SHP77 treated with DMSO at 0.1 percent for 48 hours (cell line): ENCODE measurements at places on chromosomes 4 and X.

DNA sequence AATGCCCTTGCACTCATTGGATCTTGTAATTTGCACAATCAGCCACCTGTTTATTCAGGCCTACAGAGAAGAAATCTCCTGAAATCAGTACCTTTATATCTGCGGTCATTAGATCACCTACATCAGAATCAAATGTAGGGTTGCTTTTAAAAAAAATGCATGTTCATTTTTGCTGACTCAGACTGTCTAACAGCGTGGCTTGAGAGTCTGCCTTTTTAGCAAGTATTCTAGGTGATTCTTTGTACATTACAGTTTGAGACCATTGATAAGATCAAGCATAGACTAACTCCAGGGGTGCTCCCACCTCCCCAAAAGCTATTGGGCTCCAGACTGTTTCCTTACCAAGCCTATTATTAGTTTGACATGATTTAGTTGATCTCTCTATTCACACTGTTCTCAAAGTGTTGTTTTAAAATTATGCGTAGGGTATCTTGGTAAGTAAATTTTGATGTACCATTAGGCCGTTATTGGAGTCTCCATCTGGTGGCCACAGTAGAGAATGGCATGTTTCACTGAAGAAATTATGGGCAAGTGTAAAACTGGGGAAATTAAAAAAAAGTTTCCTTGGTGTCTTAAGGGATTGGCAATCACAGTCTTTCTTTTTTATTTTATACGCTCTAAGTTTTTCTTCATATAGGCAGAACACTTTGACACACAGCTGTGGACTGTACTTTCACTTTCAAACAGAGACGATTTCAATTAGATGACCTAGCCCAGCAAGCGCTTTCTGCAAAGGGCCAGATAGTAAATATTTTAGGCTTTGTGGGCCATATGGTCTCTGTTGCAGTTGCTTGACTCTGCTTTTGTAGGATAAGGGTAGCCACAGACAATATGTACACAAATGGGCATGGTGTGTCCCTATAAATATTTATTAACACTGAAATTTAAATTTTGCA is 33.7 kb upstream of the MSL3 start:
- no peak for DNase-seq

- no peak for DNase-seq
Measured at GRCh38 chrX:111881715-111882114, 5.7 kb downstream of the TRPC5OS start.

- DNase-seq = no peak
Measured at GRCh38 chrX:70878902-70879301, 29.6 kb downstream of the TEX11 start.

GRCh38 chr4:127523369-127523768 is 109.4 kb upstream of the INTU start:
- no peak for DNase-seq

DNA sequence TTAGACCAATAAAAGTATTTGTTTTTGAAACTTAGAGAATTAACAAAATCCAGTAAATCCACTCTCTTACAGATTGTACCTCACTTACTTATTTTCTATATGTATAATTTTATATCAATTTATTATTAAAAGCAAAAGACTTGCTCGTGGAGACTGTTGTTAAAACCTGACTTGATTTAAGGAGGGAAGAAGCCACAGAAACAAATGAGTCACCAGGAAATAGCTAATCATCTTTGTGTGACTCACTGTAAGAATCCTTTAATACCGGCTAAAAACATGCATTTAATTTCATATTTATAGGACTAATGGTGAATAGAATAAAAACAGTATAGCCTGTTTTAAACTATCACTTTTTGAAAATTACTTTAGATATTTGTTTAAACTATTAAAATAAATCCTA is 29.9 kb upstream of the UBE2NL start:
- DNase-seq = no peak

- DNase-seq = no peak
Measured at GRCh38 chr4:89660444-89661172, 176.4 kb downstream of the SNCA start.

GRCh38 chrX:86604607-86605006 is 456.4 kb downstream of the DACH2 start:
- no peak for DNase-seq

DNA sequence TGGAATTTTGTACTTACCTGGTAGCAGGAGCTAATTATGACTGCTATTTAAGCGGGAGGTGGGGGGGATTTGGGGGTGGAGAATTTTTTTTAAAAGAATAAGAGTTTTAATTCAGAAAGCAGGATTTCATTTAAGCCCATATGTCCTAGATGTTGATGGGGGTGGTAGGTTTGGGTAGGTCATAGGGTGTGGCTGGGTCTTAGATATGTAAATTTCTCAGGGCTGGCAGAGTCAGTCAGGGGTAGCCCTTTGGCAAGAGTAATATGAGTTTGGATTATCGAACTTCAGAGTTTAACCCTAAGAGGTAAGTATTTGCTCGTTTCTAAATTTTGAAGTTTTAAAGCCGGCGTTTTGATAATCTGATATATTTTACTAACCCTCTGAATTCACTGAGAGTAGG is 35.2 kb upstream of the COX18 start:
- no peak for DNase-seq

DNA sequence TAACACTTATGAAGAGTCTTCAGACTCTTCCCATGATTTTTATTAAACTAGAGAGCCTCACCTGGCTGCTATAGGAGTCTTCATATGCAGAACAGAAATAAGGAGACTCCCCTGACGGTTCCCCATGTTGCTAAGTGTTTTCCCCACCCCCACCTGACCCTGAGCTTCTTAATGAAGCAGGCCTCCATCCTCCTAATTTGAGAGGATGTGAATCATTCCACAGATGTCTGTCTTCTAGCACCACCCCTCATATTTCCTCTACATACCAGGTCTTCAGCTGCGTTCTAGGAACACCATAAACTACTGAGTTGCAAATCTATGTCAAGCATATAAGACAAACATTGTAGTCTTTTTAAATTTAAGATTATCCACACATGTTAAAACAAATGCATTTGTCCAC is 36.9 kb downstream of the RP2 start:
- no peak for DNase-seq

GRCh38 chr4:25020236-25020635 is 10.5 kb downstream of the LGI2 start:
- DNase-seq = no peak

DNA sequence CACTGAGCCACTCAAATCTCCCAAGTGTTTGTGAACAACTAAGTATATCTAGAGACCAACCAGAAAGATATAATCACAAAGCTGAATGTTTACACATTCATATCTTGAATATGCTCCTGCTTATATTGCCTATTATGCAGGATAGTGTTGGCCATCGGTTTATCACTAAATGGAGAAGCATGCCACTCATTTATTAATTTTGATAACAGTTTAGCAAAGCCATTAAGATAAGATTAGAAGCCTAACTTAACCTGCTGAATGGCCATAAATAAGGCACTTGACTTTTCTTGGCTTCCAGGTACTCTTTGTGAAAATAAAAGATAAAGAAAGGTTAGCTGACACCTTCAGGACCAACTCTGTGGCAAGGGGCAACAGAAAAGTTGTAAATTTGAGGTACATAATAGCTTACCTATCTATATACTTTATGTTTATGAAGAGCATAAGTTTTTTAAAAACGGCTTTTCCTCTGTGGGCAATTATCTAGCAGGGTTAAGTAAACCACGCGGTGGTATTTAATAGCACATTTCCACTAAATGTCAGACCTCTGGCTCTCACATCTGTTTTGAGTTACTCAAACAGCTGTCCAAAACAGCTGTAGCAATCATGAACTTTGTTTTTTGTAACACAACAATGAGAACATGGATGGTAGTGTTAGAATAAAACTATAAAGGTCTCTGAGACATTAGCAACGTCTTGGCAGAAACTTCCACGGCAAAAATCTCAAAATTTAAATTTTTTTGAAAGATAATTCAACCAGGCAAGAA is 58.8 kb upstream of the FTHL17 start:
- no peak for DNase-seq

GRCh38 chr4:86334020-86334750 is 25.7 kb downstream of the MAPK10 start:
- no peak for DNase-seq

GRCh38 chr4:13514722-13515121 is 29.6 kb downstream of the NKX3-2 start:
- DNase-seq = no peak

- no peak for DNase-seq
Measured at GRCh38 chr4:55795341-55795740, 24.2 kb upstream of the EXOC1L start.

DNA sequence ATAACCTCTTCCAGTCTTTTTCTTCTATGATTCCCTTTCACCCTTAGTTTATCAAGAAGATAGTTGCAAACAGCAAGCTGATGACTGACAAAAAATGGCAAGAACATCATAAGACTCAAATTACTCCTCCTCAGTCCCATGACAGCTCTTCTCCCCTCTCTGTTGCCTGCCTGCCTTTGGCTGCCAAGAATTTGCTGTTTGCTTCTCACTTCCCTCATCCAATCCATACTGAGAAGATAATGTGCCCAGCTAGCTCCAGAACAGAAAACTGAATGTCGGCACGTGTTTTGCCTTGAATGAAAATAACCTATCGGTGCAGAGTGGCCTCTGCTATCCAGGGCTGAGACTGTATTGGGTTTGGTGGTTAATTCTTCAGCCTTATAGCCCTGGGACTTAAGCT is 192.1 kb downstream of the PPARGC1A start:
- no peak for DNase-seq

- no peak for DNase-seq
Measured at GRCh38 chrX:78514852-78515251, 144.3 kb downstream of the RTL3 start.

DNA sequence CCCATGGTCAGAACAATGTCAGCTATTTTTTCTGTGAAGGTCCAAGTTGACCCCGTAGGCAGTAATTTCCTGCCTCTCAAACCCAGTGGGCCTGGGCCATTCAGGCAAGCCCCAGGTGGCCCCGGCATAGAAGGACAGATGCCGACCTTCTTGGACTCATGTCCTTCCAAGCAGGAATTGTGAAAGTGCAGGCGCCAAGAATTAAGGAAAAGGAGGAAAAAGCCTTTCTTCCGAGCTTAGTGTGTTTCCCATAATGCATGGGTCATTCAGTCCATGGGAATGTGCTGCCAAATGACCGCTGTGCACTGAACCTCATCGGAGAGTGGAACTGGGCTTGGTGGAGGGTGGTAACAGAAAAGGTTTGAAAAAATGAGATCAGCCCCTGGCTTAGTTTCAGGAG is 196.5 kb upstream of the HS3ST1 start:
- DNase-seq = no peak

- no peak for DNase-seq
Measured at GRCh38 chr4:163764569-163764968, 270.1 kb downstream of the TMA16 start.
